Common myeloid progenitor, CD34-positive (primary cell): ENCODE measurements at places on chromosomes 6 and 20.

GRCh38 chr6:12890171-12890790 is 173.7 kb downstream of the PHACTR1 start:
- DNase-seq: no peak

DNA sequence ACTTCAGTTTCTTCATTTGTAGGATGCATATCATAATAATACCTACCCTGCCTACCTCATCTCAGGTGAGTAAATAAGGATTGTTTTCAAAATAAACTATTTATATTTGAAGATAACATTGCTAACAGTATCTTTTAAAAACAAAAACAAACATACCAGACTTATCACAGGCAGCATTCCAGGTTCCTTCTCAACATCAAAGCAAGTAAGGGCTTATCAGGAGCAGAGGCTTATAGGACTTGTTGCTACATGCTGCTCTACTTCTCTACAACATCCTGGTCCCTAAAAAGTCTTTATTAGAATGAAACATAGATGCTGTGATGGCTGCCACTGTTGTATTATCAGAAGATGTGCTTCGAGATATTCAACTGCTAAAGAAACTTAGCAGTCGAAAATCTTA is 149.2 kb upstream of the PRDM1 start:
- DNase-seq: no peak

- DNase-seq: no peak
Measured at GRCh38 chr6:52337633-52338290, 24.2 kb upstream of the PAQR8 start.

DNA sequence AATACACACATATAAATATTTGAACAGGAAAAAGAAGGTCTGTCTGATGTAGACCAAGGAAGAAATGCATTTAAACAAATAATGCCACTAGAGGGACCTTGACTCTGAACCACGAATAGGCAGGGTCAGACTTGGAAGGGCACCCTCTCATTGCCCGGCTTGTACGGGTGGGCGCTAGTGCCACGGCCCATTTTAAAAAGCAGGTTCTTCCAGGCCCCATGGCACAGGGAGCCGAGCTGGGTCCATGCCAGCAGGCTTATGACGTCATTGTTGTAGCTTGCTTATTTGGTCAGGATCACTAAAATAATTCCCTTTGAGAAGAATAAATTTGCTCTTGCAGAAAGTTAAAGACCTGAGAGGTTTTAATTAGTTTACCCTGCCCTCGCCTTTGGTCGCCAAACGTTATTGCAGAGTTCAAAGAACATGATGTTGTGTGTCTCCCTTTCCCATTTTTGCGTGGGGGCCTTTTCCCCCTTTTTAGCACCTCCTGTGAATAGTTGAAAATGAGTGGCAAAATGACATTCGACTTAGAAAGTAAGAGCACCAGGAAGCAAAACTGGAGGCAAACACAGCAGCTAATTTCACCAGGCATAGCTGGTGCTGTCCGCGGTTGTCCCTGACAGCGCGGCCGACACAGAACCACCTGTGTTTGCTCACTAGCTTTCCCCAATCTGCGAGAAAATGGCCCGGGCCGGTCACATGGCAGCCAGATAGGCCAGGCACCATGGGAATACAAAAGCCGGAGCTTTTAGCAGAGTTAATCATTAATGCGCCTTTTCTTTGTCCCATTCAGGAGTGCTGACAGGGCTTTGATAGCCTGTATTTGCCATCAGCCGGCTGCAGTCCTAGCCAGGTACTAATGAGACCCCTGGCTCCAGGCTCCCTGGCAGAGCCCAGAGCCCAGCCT is 93.8 kb downstream of the FOXA2 start:
- DNase-seq: no peak

DNA sequence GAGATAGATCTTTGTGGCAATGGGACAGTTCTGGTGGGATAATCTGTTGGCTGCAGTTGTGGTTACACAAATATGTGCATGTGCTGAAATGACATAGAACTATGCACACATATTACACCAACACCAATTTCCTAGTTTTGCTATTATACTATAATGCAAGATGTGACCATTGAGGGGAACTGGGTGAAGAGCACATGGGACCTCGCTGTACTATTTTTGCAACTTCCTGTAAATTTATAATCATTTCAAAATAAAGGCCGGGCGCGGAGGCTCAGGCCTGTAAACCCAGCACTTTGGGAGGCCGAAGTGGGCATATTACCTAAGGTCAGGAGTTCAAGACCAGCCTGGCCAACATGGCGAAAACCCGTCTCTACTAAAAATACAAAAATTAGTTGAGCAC is 8.7 kb downstream of the ARMC12 start:
- no peak for DNase-seq

GRCh38 chr20:12047838-12048432 is 130.2 kb downstream of the BTBD3 start:
- DNase-seq: no peak

DNA sequence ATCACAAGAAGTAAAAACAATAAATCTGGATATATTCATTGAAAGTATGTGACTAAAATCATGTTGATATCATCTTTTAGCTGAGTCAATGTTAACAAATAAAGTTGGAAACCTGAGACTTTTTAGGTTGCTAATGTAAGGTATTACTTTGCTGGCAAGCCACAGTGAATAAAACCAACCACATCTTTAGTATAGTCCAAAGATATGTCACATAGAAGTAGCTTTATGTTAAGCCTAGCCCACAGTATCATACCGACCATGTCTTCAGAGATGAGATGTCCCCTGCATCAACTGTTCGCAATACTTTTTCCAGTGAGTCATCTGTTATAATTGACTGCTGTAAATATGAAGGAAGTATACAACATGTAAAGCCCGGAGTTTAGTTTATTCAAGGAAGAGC is 107.6 kb upstream of the MCHR2 start:
- no peak for DNase-seq

DNA sequence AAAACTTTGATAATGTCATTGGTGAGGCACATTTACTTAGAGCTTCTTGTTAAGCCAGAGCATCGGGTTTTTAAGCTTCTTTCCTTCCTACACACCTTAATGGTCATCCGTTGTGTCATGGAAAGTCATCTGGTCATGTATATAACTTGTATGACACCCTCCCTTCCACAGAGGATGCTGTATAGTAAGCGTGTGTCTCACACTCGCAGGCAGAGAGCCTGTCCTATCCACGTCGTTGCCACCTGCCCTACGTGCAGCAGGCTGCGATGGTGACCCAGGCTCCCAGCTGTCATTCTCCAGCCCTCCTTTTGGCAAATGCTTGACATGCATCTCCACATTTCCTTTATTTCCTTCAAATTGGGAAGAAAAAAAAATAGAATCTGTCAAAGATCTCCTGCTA is 85.6 kb downstream of the MYB start:
- no peak for DNase-seq

DNA sequence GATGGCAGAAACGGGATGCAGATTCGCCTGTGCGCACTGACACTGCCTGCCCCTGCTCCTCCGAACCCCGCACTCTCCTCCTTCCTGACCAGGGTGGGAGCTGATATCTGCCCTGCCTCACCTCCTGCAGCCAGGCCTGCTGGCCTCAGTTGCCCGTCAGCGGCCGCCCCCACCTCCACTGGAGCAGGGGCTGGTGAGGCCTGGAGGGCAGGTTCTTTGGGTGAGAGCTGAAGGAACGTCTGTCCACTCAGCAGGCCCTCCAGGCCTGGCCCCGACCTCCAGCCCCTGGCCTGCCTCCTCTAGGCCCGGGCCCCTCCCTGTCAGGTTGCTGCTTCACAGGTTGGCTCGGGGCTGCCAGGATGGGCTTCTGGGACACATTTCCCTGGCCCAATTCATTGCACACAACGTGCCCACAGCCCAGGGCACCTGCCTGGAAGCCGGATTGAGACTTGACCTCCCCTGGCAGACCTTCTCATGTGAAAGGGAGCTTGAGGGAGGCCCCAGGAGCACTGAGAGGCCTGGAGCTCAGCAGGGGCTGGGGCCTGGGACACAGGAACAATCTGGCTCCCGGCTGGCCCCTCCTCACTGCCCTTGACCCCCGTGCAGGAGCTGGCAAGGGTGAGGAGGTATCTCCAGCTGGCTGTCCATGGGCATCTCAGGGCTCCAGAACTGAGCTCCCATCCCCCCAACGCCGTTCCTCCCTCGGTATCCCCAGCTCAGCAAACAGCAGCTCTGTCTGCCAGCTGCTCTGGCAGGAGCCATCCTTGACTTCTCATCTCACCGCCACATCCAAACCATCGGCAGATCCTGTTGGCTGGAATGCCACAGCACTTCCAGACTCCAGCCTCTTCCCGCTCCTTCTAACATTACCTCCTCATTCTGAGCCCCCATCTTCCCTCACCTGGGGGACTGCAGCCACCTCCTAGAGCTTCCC is 39.5 kb downstream of the SPDEF start:
- no peak for DNase-seq

DNA sequence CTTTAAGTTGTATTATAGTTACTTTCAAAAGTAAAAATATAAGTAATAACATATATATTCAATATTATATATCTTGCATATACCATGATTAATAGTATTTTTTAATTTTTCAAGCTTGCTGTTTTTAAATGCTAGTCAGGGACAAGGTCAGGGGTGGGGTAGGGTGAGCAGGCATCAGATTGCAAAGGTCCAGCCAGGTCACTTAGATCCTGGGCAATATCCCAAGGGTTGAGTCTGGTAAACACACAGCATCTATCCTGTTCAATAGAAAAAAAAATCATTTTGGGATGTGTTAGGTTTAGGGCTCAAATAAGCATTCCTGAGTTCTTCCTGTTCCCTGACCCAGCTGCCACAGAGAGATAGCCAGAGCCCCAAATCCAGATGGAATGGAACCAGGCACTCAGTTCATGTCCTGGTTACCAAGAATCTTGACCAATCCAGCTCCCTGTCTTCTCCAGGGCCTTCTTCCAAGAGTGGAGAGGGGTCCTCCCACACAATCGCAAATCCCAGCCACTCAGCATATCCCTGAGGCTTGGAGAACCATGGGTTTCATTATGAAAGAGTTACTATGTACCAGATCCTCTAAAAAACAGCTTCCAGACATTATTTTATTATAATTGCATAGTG is 134.9 kb upstream of the TOP1 start:
- DNase-seq: no peak

DNA sequence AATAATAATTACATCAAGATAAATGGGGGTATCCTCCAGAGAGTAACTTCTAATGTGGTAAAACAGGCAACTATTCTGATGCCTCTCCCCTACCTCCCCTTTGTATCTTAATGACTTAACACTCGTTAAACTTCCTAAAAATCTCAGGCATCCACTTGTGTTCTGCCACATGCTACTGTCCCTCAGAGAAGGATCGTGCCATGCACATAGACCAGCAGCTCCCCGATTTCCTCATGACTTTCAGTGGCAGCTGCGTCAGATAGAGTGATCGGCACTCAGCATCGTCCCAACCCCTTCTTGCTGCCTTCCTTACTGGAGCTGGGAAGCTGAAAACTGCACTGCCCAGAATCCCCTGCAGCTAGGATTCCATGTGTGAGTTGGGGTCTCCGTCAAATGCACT is 32.1 kb downstream of the RIPOR2 start:
- no peak for DNase-seq

DNA sequence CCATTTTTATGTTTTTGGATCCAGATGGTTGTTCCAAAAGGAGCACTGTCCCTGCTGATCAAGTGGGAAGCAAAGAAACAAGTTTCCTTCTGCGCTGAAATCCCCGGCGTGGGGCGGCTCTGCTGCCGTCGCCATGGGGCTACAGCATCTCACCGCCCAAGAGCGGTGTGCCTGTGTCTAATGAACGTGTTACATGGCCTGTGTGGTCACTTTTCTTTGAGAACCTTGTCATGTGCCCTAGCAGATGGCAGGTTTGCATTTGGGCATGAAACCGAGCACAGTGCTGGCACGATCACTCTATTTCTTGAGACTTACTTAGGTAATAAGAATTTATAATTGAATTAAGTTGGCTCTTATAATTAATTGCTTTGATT is 51.9 kb downstream of the ZDHHC14 start:
- DNase-seq: no peak

GRCh38 chr6:4559281-4559875 is 216.8 kb upstream of the CDYL start:
- no peak for DNase-seq

- no peak for DNase-seq
Measured at GRCh38 chr6:27141529-27142015, 105.9 kb upstream of the PRSS16 start.

- no peak for DNase-seq
Measured at GRCh38 chr6:72271531-72271930, 350.3 kb upstream of the KCNQ5 start.

- no peak for DNase-seq
Measured at GRCh38 chr20:36472637-36473090, 68.7 kb upstream of the MYL9 start.
